Endodermal cell (in vitro differentiated cells): ENCODE measurements at places on chromosomes 11 and 22.

GRCh38 chr22:26725012-26725676 is 67.8 kb downstream of the MIAT start:
- peaks cover 13% of the 10 kb centered on the region for H3K36me3 ChIP-seq
- H3K27ac ChIP-seq, result no peak overlapping the region

DNA sequence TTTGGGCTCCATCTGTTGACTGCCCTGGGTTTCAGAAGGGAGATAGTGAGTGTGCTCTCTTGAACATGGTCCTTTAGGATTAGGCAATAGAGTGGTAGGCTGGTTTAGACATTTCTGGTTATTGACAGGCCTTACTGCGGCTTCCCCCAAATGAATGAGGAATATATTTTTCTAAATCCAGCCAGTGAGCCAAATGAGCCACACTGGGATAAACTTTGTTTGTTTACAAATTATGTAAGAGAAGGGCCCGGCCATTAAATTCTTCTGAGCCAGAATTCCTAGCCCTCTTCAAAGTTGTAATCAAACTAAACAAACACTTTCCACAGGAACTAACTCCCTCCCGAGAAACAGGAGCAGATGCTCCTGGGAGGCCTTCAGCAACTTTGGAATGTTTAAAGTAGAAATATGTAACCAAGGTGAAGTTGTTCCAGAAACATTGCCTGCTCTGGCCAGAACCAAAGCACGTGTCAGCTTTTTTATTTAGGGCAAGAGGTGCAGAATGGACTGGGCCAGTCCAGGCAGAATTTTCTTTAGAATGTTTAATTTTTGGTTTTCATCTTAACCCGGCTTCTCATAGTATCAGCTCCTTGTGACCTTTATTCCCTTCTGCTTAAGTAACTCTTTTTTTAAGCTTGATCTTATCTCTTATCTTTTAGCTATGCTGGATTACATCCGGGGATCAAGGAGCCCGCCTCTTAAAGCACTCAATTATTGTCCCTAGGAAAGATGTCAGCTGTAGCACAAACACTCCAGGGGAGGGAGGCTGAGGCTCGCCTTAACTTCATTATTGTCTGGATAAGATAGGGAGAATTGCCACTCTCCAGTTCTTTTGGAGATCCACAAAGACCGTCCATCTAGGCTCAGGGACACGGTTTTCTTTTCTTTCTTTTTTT is 28.7 kb downstream of the ZNRF3 start:
- H3K27ac ChIP-seq, result peak overlapping the region; percentile 45
- H3K4me3 ChIP-seq, result peak overlapping the region; percentile 1
- peaks cover 12% of the 10 kb centered on the region for H3K4me1 ChIP-seq
- DNase-seq, result no peak
- H3K27me3 ChIP-seq, result no peaks in the 10 kb centered on the region

GRCh38 chr11:69930081-69931059 is 111.2 kb upstream of the FGF3 start:
- H3K4me1 ChIP-seq, result peaks cover 6% of the 10 kb centered on the region
- H3K27me3 ChIP-seq, result peaks cover 6% of the 10 kb centered on the region
- H3K27ac ChIP-seq, result no peak overlapping the region
- peak; percentile 42 for DNase-seq
- no peak overlapping the region for H3K4me3 ChIP-seq
- H3K36me3 ChIP-seq, result no peaks in the 10 kb centered on the region

- no peaks in the 10 kb centered on the region for H3K36me3 ChIP-seq
- DNase-seq, result no peak
- H3K4me3 ChIP-seq, result no peak overlapping the region
- H3K27me3 ChIP-seq, result no peaks in the 10 kb centered on the region
These were observed 29.5 kb downstream of the CARD18 start for GRCh38 chr11:105109855-105110687.

DNA sequence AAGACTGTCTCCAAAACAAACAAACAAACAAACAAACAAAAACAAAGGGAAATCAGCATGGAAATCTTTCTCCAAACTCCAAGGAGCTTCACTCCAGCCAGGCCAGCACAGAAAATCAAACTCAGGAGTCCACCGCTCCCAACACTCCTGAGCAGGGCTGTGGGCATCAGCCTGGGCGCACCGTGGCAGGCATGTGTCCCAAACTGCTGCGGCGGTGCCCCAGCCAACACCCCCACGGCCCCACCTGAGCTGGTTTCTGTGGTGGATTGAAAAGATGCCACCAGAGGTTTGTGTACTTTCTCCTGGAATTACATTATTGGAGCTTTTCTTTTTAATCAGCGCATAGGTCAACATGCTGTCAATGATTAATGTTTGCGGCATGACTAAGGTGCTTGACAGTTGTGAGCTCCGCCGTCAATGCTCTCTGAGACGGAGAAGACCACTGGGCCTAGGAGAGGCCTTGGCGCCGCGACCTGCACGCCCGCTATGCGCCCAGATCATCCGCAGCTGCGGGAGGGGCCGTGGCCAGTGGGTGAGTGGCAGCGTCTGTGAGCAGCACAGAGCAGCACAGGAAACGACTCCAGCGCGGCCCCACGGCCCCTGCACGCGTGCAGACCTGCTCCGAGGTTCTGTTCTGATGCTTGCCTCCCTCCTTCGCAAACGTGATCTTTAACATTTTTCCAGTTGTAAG is 18.1 kb downstream of the DRD4 start:
- no peaks in the 10 kb centered on the region for H3K4me1 ChIP-seq
- H3K27ac ChIP-seq, result no peak overlapping the region
- DNase-seq, result no peak
- H3K36me3 ChIP-seq, result peaks cover 38% of the 10 kb centered on the region

DNA sequence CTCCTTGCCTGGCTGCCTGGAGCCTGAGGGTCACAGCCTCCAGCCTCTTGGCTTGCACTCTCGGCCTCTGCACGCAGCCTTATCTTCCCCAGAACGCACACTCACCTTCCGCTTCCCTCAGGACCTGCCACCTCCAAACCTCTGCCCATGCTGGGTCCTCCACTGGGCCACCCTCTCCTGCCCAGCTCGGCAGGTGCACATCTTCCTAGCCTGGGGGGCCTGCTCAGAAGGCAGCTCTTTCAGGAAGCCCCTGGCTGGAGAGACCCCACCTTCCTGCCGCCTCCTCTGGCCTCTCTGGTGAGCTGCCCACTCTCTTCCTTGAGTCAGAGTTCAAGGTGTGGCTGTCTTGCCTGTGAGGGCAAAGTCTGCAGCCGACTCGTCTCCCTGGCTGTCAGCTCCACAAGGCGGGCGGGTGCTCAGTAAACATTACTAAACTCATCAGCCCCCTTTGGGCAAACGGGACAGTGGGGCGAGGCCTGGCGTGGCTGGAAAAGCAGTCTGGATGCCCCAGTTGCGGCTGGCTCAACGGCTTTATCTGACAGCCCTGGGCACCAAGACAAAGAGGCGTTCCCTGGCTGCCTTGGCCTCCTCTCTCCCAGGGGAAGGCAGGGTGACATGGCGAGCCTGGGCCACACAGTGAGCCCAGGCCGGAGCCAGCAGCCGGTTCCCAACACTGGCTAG is 1.7 kb upstream of the LINC01488 start:
- H3K36me3 ChIP-seq, result no peaks in the 10 kb centered on the region
- H3K4me3 ChIP-seq, result no peak overlapping the region
- H3K4me1 ChIP-seq, result no peaks in the 10 kb centered on the region

GRCh38 chr11:17550450-17551346 is 3.6 kb downstream of the OTOG start:
- no peak overlapping the region for H3K27ac ChIP-seq
- no peaks in the 10 kb centered on the region for H3K4me1 ChIP-seq
- peaks cover 24% of the 10 kb centered on the region for H3K27me3 ChIP-seq
- no peaks in the 10 kb centered on the region for H3K36me3 ChIP-seq
- H3K4me3 ChIP-seq, result no peak overlapping the region

DNA sequence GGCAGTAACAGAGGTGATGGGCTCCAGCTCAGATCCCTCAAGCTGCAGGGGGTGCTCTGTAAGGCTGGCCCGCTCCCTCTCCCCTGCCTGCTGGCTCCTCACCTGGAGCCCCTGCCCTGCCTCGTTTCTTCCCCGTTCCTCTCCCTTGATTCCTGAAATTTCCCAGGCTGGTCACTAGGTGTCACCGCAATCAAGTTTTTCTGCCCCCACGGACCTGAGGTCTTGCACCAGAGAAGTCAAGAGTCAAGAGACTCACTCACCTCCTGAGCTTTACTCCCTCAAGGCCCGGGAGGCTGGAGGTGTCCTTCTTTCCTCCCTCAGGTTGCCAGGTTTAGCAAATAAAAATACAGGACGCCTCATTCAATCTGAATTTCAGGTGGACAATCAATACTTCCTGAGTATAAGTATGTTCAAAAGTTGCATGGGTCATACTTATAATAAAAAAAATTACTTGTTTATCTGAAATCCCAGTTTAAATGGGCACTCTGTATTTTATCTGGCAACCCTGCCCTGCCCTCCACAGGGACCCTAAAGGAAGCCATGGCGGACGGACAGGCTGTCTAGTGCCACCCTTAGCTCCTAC is 69.2 kb downstream of the SCUBE1 start:
- no peak overlapping the region for H3K4me3 ChIP-seq
- H3K4me1 ChIP-seq, result no peaks in the 10 kb centered on the region
- H3K27me3 ChIP-seq, result no peaks in the 10 kb centered on the region

DNA sequence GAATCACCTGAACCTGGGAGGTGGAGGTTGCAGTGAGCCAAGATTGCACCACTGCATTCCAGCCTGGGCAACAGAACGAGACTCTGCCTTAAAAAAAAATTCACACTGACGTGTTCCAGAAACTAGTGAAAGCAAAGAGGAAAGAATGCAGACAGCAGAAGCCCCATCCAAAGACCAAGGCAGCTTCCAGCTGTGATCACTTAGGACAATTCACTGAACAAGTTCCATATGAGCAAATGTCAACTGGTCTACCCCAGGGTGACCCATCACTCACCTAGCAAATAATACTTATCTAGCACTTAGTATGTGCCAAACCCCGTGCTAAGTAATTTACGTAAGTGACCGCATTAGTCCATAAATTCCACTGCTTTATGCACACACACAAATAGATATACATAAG is 138.9 kb downstream of the LARGE1 start:
- no peaks in the 10 kb centered on the region for H3K27me3 ChIP-seq
- no peak overlapping the region for H3K27ac ChIP-seq
- no peak overlapping the region for H3K4me3 ChIP-seq
- no peaks in the 10 kb centered on the region for H3K4me1 ChIP-seq

- peaks cover 27% of the 10 kb centered on the region for H3K27me3 ChIP-seq
- no peaks in the 10 kb centered on the region for H3K4me1 ChIP-seq
- peak; percentile 84 for DNase-seq
These were observed 50.4 kb downstream of the FAM83F start for GRCh38 chr22:40044870-40045834.

GRCh38 chr11:44467931-44468330 is 97.5 kb upstream of the CD82 start:
- no peaks in the 10 kb centered on the region for H3K36me3 ChIP-seq
- no peak overlapping the region for H3K4me3 ChIP-seq
- H3K4me1 ChIP-seq, result peaks cover 3% of the 10 kb centered on the region
- H3K27me3 ChIP-seq, result peaks cover 11% of the 10 kb centered on the region
- DNase-seq, result no peak

DNA sequence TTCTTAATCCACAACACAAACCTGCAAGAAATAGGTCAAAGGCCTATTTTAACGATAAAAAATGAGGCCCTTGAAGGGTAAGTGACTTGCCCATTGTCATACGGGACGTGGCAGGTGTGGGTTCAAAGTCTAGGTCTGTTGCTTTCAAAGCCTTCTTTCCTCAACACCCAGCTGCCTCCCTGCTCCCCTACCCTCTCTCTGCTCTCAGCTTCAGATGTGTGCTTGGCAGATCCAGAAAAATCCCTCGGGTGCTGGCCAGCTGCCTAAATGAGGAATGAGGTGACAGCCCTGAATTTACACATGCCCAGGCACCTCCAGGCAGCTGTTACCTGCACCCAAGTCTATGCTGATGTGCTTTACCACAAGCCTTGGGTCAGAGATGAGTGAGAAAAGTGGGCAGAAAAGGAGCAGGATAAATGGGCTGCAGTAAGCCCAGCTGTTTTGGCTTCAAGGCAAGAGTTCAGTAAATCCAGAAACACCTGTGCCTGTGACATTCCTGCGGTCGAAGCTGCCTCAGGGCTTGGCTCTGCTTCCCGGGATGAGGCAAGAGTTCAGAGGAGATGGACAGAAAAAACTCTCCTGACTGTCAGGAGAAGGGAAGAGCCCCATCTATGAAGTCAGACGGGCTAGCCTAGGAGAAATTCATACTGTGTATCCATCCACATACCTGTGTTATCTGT is 49.9 kb upstream of the LDLRAD3 start:
- H3K27ac ChIP-seq, result no peak overlapping the region
- H3K36me3 ChIP-seq, result no peaks in the 10 kb centered on the region
- H3K27me3 ChIP-seq, result no peaks in the 10 kb centered on the region
- H3K4me1 ChIP-seq, result peaks cover 4% of the 10 kb centered on the region
- DNase-seq, result no peak

GRCh38 chr11:398826-399225 is 4.8 kb downstream of the PKP3 start:
- no peak for DNase-seq
- H3K27me3 ChIP-seq, result no peaks in the 10 kb centered on the region
- no peaks in the 10 kb centered on the region for H3K4me1 ChIP-seq
- no peak overlapping the region for H3K27ac ChIP-seq
- H3K4me3 ChIP-seq, result no peak overlapping the region
- H3K36me3 ChIP-seq, result no peaks in the 10 kb centered on the region

DNA sequence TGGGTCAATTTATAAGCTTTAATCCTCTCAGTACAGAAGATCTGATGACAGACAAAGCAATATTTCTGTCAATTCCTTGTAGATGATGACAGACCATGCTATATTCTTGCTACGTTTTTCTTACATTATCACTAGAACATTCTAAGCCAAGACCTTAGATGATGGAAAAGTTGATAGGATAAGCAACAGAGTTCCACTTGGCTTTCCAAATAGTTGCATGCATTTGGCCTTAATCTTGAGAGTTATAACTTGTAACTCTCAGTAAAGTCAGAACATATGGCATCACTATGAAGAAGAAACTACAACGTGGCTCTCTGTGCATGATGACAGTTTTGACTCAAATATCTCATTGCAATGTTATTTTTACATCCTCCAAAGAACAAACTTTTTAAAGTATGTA is 544.3 kb upstream of the LRRC4C start:
- H3K27ac ChIP-seq, result no peak overlapping the region
- DNase-seq, result no peak
- no peaks in the 10 kb centered on the region for H3K36me3 ChIP-seq

DNA sequence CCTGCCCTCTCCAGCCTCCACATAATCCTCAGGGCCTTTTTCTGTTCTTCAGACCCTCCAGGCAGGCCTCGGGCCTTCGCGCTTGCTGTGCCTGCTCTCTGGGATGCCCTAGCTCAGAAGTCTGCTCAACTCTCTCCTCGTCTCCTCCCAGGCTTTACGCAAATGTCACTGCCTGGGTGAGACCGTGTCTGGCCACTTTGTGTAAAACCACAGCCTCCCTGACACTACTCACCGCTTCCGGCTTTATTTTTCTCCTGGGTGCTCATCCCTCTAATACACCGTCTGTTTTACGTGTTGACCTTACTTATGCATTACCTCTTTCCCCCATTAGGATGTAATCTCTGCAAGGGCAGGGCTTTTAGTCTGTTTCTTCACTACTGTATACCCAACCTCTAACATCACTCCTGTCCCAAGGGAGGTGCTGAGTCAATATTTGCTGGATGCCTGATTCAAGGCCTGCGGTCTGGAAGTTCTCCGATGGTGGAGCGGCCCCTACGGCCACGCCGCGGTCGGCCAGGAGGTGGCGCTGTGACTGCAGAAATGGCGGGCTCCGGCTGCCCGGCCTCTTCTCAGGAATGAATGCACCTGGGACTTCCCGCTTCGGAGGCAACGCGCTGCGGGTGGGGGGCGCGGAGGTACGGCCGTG is 58.2 kb upstream of the THY1 start:
- no peak overlapping the region for H3K4me3 ChIP-seq
- no peaks in the 10 kb centered on the region for H3K4me1 ChIP-seq
- peak; percentile 98 for DNase-seq
- no peak overlapping the region for H3K27ac ChIP-seq
- H3K36me3 ChIP-seq, result no peaks in the 10 kb centered on the region
- H3K27me3 ChIP-seq, result peaks cover 24% of the 10 kb centered on the region

GRCh38 chr11:133797554-133797953 is 47.8 kb downstream of the SPATA19 start:
- no peak overlapping the region for H3K4me3 ChIP-seq
- H3K27me3 ChIP-seq, result peaks cover 35% of the 10 kb centered on the region
- no peak for DNase-seq
- no peaks in the 10 kb centered on the region for H3K36me3 ChIP-seq
- H3K4me1 ChIP-seq, result no peaks in the 10 kb centered on the region
